K562 (cell line): ENCODE measurements at places on chromosomes 5 and 9.
A peak's percentile ranks its signal among the peaks of the same experiment; 100 is the strongest.

DNA sequence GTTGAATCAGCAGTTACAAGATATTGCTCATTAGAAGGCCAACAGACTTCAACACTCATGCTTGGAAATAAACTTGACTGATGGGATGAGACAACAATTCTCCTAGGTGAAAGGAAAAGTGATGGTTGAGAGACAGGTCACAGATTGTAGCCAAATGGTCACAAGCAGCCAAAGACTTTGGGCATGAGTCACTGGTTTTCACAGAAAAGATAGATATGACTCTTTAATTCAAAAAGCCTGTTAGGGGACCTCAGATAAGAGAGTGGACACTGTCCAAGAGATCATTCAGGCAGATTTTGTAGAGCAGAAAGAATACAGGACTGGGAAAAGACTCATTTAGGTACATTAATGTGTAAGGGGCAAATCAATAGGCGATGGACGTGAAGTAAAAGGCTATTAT lies 982.5 kb downstream of the MAT2B start:
- DNase-seq, result no peak

DNA sequence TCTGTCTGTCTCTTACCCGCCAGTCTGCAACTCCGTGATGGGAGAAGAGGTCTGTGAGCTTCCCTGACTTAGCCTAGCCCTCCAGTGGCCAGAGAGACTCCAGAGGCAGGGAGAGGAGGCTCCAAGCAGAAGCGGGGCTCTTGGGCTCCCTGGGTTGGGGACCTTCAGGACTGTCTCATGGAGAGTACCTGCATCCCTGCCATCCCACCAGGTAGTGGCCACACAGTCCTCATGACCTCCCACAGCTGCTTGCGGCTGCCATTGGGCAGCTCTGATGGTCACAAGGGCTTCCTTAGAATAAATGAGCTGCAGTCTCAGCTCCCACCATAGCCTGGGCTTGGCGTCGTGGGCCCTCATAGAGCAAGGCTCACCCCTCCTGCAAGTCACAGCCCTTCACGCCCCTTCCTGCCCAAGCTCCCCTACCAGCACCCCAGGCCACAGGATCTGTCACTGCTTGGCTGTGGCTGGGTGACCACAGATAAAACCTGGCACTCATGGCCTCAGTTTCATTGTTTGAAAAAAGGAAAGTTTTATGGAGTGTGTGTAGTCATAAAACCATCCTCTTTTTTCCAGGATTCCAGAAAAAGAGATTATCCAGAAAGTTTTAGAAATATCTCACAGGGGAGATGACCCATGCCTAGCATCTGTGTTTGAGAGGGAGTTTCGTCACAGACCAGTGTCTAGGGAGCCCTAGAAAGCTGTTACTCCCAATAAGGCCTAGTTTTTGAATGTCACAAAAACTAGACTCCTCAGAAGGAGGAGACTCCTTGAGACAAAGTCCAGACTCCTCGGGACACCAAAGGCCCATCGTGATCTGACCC lies 48.4 kb downstream of the PPARGC1B start:
- DNase-seq, result no peak

GRCh38 chr5:93431250-93431649 lies 149.8 kb downstream of the NR2F1-AS1 start:
- no peak for DNase-seq

DNA sequence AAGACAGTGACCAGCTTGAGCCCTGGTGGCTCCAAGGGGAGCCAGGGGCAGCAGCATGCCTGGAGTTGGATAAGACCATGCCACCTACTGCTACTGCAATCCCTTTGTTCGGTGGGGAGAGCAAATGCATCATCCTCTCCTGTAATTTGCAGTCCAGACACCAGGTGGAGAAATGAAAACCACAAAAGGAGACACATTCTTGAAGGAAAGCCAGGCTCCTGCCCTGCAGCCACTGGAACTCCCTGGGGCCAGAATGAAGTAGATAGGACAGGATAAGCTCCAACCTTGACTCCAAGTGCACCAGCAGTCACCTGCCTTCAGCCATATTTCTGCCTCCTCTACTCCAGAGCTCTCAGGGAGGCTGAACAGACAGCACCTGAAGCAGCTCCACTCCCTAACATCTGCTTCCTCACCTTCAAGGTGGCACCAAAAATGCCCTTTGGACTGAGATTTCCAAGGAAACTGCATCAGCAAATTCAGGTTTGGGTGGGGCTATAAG lies 65.1 kb upstream of the IQGAP2 start:
- DNase-seq, result peak; percentile 61

DNA sequence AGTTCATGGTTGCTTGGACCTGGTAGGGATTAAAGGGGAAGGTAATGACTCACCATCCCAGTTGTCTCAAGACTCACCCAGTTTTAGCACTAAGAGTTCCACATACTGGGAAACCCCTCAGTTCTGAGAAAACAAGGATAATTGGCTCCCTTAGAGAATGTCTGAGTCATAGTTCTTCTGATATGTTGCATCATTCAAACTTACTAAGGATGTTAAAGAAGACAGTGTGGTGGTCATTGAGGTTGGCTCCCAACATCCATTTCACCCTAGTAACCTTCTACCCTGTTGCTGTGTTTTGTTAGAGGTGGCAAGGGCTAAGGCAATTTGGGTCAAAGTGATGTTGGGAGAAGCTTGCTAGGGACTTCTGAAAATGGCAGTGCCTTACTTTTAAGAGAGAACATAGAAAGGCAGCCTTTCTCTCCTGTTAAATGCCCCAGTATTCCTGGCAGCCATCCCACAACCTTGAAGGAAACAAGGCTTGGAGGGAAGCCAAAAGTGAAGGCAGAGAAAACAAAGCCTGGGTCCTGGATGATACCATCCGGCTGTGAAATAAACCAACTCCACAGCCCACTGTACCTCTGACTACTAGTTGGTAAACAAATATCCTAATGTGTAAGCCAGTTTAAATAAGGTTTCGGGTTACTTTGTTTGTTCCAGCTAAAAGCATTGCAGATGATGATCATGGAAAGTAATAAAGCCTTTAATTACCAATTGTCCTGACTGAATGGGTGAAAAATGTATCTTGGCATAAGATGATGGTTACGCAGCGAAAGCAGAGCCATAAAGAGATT lies 80.4 kb upstream of the ADAMTSL1 start:
- no peak for DNase-seq

GRCh38 chr9:114452219-114453165 lies 52.8 kb downstream of the WHRN start:
- DNase-seq, result no peak

DNA sequence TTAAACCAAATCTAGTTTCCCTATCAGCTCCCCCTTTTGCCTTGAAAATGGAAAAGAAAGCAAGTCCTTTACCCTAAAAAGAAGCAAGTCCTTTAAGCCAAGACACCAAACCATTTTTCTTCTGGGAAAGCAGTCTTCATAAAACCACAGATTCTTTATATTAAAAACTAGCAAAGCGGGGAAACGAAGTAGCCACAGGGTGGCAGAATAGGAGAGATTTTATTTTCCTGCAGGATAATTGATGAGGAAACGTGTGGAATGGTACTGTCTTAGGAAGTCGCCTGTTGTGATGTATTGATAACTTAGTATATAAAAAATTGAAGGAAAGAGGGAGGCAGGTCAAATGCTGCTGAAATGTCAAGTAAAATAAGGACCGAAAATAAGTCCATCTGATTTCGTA lies 41.1 kb downstream of the ZNF883 start:
- no peak for DNase-seq

- no peak for DNase-seq
Observed at GRCh38 chr9:38639577-38639940, 19.2 kb upstream of the ANKRD18A start.

DNA sequence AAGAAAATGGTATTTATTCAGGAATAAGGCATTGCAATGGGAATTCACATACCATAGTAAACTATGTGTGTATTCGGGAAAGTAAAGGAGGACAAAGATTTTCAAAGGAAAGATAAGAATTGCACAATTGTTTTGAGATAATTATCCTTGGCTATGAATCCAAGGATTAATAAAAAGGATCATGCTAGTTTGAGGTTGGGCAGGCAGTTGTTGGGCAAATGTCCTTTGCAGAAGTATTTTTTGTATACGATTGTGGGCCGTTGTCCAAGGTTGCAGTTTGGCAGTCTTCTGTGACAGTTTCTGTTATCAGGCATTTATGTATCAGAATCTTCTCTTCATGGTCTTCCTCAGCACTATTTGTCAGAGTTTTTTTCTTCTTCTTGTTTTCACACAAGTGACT lies 10.6 kb upstream of the UBAP2 start:
- DNase-seq, result no peak

DNA sequence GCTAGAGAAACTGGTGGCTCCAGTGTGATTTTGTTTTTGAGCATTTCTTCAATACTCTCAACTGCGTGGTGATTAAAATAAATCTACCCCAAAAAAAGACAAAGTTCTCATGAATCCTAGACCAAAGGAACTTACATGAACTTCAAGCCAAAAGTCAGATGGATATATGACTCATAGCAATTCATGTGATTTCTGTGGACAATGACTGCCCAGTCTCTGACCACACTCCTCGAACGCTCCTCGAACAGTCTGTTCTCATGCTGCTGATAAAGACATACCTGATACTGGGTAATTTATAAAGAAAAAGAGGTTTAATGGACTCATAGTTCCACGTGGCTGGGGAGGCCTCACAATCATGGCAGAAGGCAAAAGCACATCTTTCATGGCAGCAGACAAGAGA lies 46.4 kb upstream of the CEP78 start:
- DNase-seq, result no peak

- no peak for DNase-seq
Observed at GRCh38 chr9:87607859-87608258, 110.2 kb downstream of the DAPK1 start.

DNA sequence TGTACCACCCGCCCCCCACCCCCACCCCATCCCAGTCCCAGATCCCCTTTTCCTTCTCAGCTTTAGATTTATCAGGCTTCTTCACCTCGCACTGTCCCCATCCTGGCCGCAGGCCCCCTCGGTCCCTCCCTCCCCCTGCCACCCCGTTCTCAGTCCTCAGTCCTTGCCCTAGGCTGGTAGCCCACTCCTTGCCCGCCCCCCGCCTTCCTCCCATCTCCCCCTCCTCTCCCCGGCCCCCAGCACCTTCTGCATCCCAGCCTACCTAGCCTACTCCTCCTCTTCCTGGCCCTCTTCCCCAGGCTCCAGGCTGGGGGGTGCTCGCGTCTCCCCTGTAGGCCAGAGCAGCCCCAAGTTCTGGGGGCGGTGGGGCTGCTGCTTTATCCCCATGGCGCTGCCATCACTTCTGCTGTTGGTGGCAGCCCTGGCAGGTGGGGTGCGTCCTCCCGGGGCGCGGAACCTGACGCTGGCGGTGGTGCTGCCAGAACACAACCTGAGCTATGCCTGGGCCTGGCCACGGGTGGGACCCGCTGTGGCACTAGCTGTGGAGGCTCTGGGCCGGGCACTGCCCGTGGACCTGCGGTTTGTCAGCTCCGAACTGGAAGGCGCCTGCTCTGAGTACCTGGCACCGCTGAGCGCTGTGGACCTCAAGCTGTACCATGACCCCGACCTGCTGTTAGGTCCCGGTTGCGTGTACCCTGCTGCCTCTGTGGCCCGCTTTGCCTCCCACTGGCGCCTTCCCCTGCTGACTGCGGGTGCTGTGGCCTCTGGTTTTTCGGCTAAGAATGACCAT lies 828 bp downstream of the NPR2 start:
- no peak for DNase-seq

- DNase-seq, result no peak
Observed at GRCh38 chr5:107878661-107879060, 207.9 kb upstream of the EFNA5 start.

DNA sequence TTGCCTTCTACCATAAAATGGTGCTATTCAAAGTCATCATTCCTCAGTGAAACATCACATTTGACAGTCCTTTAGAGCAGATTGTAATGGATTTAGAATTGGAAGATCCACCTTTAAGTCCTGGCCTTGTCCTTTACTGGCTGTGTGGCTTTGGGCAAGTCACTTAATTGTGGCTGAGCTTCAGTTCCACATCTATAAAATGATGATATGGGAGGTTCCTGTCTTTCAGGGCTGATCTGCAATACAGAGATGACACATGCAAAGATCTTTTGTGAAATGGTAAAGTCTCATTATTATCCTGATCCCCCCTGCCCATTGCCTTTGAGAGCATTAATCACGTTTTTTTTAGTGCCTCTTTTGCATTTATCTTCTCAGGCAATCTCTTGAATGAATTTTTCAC lies 58.2 kb downstream of the ZFAND5 start:
- DNase-seq, result no peak

GRCh38 chr5:124764585-124764984 lies 18.1 kb upstream of the ZNF608 start:
- DNase-seq, result no peak

GRCh38 chr5:116291271-116291670 lies 206.4 kb downstream of the COMMD10 start:
- DNase-seq, result no peak

GRCh38 chr9:127574072-127574993 lies 37.7 kb upstream of the STXBP1 start:
- DNase-seq, result no peak

GRCh38 chr9:14992516-14992915 lies 82.3 kb upstream of the FREM1 start:
- DNase-seq, result peak; percentile 20

DNA sequence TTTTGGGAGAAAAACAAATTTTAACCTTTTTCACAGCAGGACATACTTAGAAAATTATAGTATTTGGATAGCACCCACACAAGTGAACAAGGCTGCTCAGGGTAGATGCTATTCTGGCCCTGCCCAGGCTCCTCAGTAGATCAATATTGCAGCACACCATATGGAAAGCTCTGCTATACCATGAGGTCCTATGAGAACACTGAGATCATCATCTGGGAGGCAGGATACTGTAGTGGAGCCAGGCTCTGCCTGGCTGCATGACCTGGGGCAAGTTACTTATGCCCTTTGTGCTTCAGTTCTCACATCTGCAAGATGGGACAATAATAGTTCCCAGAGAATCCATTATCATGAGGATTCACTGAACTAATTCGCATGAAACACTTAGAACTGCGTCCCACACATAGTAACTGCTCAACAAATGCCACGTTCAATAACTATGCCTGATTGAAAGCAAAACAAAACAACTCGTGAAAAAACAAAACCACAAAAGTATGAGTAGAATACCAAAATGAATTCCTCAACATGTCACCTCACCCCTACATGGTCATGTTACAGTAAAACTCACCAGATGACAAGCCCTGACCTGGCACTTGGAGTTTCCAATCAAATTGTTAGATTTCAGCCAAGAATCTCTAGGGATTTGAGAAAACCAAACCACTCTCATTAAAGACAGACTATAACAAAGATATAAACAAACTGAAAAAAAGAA lies 31.9 kb downstream of the ARSB start:
- no peak for DNase-seq

DNA sequence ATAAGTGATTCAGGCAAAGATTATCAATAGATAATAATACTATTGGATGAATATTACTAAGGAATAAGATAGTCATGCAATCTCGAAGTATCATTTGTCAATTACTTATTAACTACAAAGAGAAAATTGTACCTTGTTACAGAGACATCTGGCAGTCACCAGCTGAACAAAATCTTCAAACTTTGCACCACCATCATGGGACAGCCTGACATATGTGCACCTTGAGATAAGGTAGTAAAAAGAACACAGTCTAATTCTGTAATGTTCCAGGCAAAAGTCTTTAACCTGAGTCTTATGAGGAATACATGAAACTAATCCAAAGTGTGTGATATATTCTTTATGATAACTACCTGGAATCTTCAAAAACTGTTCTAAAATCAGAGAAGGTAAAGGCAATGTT lies 423.0 kb upstream of the ZNF608 start:
- no peak for DNase-seq

- DNase-seq, result no peak
Observed at GRCh38 chr5:64331597-64332277, 166.1 kb downstream of the RNF180 start.

- no peak for DNase-seq
Observed at GRCh38 chr5:50853151-50853550, 186.7 kb downstream of the PARP8 start.
